ENCODE measurements at places on chromosomes 12 and 14.
A peak's percentile ranks its signal among the peaks of the same experiment; 100 is the strongest.

GRCh38 chr12:78802593-78802992, 62.0 kb upstream of the SYT1 start:
- DNase-seq, result peak; percentile 45

- DNase-seq, result no peak
Measured at GRCh38 chr14:93895023-93895604, 32.0 kb upstream of the FAM181A start.

DNA sequence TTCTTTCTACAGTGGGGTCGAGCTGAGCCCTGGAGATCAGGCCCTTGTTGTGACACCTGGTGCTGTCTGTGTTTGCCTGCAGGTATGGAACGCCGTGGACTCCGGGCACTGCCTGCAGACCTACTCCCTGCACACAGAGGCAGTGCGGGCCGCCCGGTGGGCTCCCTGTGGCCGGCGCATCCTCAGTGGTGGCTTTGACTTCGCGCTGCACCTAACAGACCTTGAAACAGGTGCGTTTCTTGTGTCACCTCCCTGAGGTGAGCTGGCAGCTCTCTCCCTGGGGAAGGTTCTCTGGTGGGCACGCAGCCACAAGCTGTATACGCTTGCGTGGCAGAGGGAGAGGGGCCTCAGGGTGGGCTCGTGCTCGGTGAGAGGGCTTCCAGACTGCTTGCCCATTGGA, 119.3 kb downstream of the BEGAIN start:
- no peak for DNase-seq

- DNase-seq, result no peak
Measured at GRCh38 chr14:54362759-54363437, 33.9 kb upstream of the CDKN3 start.

- no peak for DNase-seq
Measured at GRCh38 chr14:54489318-54489683, 521 bp upstream of the GMFB start.

GRCh38 chr14:72544615-72545387, 349.1 kb downstream of the DPF3 start:
- no peak for DNase-seq

DNA sequence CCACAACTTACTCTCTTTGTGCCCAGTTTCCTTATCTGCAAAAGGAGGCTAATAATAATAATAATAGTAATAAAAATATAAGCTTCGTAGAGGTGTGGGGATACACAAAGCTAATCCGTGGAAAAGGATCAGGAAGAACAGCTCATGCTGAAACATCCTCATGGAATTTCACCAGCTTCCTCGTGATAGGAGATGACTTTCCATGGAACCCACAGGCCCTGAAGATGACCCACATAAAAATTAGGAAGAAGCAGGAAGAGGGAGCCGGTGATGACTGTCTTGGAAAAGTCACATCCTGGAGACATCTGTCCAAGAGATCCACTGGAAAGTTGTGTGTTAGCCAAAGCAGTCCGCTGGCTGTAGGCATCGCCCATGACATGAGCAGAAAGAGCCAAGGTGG, 31.9 kb upstream of the FZD10 start:
- no peak for DNase-seq

- DNase-seq, result peak; percentile 57
Measured at GRCh38 chr14:72613231-72613974, 280.5 kb downstream of the DPF3 start.

DNA sequence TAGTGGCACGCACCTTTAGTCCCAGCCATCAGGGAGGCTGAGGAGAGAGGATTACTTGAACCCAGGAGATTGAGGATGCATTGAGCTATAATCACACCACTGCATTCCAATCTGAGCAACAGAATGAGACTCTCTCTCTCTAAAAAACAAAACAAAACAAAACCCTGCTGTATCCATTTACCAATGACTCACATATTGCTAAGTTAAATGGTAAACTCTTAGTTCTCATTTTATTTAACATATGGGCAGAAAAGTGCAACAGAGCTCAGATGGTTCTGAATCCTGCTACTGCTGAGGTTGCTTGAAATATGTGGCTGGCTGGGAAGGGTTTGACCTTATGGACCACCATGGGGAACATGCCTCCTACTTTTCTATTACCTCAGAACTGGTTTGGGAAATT, 33.7 kb upstream of the CCNT1 start:
- DNase-seq, result no peak

All from cardiac fibroblast (primary cell).